Mesothelial cell of epicardium (in vitro differentiated cells): ENCODE measurements at places on chromosomes 2 and 18.

DNA sequence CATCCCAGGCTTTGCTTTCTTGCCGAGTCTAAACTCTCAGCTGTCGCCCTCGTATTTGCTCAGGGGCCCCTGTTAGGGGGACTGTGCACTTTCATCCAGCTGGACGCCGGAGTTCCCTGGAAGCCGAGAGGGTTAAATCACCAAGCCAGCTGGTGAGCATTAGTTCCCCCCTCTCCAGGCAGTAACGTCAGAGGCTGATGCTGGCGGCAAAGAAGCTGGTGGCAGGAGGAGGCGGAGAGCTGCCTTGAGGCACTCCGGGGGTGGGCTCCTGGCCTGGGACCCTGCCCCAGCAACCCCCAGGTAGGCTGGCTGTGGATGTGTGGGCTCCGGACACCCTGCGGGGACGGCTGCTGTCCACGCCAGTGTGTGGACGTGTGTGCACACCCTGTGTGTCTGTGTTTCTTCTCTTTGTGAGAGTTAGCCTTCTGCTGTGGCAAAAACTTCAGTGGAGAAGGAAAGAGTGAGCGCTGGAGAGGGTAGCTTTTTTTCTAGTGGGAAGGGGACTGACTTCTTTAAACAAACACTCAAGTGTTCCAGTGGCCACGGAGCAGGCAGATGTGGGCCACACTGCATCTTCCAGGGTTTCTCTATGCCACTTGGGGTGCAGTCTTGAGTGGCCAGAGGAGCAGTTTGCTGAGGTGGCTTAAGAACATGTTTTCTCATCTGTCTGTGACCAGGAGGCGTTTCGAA is 84.7 kb downstream of the GLI2 start:
- DNase-seq: peak; percentile 60

- DNase-seq: no peak
These were observed 41.8 kb upstream of the ATG16L1 start for GRCh38 chr2:233209533-233210171.

GRCh38 chr2:43082903-43083677 is 143.3 kb downstream of the ZFP36L2 start:
- DNase-seq: no peak

DNA sequence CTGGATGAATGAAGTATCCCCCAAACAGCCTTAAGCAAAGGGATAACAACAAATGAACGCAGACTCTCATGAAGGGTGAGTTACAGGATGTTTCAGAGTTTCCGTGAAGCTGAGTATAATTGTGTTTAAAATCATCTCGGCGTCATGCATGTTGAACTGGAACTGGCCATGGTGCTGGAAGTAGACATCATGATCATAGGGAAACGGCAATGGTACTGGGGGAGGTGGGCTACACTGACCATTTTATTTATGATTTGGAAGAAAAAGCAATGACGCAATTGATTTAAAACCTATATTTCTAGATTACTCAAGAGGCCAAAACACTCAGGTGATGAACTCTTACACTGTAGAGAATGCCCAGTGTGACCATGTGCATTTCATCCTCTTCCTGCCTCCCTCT is 387.9 kb upstream of the MYT1L start:
- DNase-seq: no peak

DNA sequence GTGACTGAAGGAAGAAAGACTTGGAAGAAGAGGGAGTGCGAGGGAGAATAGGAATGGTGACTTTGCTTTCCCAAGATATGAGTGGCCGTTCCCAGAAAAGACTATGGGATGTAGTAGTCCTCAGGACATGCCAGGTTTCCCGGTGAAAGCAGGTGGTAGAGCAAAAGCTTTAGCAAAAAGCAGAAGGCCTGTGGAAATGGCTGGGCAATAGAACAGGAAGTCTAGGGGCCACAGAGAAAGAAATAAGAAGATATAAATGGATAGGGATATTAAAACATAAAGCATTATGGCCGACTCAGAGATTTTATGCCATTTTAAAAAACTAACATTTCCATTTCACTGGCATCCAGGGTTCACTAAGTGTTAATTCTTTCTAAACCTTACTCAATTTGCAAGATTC is 1.2 kb upstream of the SERPINB13 start:
- DNase-seq: no peak

- no peak for DNase-seq
These were observed 100.1 kb downstream of the WDPCP start for GRCh38 chr2:63488118-63488713.

GRCh38 chr2:100104718-100105677 is 37.4 kb downstream of the AFF3 start:
- peak; percentile 50 for DNase-seq

GRCh38 chr2:162565666-162566065 is 221.7 kb downstream of the GCA start:
- DNase-seq: no peak

GRCh38 chr2:23434721-23435121 is 49.7 kb downstream of the KLHL29 start:
- no peak for DNase-seq

- DNase-seq: no peak
These were observed 242.9 kb downstream of the HAUS1 start for GRCh38 chr18:46346896-46347630.

DNA sequence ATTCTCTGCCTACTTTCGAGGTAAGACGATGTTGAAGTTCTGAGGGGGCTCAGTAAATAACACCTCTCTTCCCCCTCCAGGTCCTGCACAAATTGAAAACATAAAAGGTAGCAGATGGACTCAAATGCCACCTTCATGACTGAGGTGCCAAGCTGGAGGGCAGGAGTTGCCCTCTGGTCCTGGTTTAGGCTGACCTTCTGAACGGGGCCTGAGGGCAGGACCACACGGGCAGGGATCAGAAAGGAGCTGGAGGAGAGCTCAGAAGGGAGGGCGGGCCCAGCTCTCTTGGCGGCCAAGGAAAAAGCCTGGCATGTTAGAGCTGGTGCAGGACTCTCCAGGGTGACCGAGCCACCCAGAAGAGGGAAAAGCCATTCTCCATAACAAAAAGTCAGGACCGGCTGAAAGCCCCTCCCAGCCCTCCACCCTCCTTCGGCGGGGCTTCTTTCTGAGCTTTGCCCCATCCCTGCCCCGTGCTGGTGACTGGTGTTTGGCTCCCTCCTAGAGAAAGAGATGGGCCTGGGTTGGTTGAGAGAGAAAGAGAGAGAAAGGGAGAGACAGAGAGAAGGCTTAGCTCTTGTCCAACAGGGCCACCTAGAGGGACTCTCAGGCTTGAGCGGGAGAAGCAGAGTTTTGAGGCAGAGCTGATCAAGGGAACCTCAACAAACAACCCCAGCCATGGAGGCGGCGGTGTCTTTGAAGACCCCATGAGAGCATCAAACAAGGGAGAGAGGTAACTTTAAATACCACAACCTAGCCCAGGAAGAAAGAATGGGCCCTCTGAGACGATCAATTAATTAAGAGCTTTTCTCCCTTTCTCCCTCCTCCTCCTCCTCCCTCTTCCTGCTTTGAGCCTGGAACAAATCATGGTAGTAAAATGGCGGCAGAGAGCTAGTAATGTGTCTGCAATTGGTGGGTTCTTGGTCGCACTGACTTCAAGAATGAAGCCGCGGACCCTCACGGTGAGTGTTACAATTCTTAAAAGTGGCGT is 50.8 kb downstream of the WIPF1 start:
- DNase-seq: no peak

- no peak for DNase-seq
These were observed 497.7 kb upstream of the LRATD1 start for GRCh38 chr2:14134771-14135170.

GRCh38 chr2:165044505-165045303 is 89.4 kb upstream of the SLC38A11 start:
- no peak for DNase-seq

- DNase-seq: no peak
These were observed 227.6 kb downstream of the SATB2 start for GRCh38 chr2:199230091-199230490.

- DNase-seq: no peak
These were observed 768.2 kb downstream of the NRXN1 start for GRCh38 chr2:50263728-50264127.

DNA sequence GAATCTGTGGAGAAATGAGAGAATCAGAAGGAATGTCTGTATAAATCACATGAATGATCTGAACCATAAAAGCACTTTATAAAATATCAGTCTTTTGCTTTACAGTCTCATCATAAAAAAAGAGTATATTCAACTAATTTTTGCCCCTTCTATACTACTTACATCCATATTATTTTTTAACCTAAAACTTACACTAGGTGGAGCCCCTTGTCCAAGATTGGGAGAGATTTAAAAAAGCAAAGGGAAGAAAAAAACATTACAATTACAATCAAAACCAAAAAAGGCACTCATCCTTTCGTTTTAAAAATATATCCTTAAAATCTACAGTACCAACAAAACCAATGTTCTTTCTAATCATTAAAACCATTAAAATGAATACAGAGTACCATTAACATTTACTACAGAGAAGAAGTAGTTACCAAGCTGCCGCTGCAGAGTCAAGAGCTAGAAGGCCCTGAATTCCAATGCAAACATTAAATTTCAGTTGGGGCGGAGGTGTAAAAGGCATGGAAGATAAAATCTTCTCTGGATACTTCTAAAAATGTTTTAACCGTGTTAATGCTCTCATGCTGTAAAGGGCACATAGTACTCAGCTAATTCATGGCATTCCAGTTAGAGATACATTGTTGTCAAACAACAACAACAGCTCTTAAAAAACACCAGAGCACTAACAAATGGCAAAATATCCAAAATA is 56.7 kb upstream of the EPB41L3 start:
- DNase-seq: no peak

DNA sequence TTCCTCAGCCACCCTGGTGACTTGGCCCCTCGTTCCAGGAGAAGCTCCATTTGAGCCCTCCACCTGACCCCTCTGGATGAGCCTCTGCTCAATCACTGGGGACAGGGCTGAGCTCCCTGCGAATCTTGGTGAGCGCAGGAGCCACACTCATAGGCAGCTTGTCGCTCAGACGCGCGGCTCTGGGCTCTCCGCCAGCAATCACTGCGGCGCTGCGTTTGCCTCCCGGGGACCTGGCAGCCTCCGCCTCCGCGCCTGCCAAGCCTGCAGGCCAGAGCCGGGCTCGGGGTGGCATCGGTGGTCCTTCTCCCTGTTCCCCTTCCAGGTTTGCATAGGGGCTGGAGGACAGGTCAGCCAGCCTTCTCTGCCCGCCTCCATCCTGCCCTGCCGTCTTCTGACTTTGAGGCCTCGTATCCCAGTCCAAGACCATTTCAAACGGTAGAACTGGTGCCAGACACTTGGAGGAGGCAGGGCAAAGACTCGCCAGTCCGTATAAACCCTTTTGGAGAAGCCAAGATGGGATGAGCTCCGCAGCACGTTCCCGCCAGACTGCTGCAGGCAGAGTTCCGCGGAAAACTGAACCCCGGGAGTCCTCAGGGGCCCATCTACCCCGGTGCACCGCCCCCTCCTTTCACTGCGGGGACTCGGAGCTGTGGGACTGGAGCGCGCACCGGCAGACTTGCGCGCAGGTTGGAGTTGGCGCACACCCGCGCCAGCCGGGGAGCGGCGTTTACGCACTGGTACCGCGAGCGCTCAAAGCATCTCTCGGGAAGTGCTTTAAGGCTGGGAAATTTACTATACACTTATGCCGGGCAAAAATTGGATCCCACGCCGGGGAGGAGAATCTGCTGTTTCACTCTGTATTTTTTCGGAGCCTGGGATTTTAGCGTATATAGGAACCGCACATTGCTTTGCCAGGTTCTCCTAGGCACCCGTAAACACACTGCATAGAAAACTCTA is 1.1 kb upstream of the TACR1 start:
- peak; percentile 37 for DNase-seq

DNA sequence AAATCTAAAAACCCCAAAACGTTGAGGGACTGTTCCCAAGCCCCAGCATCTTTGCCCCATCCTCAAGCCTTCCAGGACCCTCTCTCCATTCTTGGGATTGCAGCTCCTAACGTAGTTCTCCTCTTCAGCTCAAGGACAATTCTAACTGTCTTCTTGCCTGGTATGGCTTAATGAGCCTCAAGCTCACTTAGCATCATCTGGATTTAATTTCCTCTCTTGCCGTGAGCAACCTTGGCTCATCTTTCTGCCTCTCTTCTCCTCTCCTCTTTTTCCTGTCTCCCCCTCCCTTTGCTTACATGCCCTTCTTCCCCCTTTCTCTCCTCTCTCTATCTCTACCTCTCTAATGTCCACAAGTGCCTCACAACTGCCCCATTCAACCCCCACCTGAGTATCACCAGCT is 44.2 kb downstream of the TACR1 start:
- DNase-seq: no peak

DNA sequence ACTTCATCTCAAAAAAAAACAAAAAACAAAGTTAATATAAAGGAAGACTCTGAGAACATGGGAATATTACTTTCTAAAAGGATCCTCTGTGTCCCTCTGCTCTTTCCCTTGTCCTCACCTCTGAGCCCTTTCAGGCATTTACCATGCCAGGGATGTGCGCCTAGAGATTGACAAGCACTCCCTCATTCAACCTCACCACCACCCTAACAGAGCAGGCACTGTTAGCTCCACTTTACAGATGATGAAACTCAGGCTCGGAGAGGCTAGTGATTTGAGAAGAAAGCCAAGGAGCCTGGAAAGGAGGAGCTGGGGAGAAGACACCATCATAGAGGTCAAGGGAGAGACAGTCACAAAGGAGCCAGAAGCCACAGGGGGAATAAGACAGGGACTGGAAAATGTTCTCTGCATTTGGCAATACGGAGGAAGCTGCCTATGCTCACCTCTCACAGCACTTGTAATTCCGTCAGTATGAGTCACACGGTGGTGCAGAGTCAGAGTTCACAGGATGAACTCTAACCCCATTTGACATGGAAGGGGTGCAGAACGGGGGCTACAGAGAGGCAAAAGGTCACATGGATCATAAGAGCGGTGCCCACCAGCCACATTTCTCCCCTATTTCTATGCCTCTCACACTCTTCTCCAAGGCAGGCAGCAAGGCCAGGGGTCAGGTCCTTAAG is 101.8 kb upstream of the NFU1 start:
- DNase-seq: no peak

DNA sequence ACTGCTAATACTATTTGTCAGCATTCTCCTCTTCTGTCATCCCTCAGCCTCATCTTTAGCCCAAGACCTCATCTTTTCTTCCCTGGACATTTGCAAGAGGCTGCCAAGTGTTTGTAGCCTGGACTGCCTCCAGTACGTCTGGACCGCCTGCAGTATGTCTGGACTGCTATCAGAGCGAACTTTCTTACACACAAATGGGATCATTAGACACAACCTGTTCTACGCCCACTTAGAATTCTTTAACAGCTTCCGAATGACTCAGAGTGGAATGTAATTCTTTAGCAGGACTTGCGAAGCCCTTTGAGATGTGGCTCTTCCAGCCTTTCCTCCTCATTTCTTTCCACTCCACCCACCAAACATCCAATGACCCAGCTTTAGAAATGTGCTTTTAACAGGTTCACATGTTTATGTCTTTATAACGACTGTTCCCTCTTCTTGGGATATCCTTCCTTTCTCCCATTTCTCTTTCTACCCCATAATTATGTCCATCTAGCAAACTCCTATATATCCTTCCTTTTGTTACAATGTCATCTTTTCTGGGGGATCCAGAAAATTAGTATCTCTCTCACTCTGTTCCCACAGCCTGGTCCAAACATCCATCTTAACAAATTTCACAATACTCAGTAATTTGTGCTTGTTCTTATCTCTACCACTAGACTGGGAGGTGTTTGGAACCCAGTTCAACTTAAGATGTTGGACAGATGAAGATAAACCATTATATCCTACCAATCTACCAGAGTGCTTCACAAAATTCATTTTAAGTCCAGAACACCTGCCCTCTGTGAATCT is 171.3 kb upstream of the PGAP1 start:
- no peak for DNase-seq

- DNase-seq: no peak
These were observed 11.8 kb downstream of the PLEKHM3 start for GRCh38 chr2:208013285-208014178.
